ENCODE measurements at places on chromosomes 4 and X. TPM values are rescaled to one million over a fixed set of nuclear protein-coding genes. Genes with fewer than 3 reads are reported as not detected.

DNA sequence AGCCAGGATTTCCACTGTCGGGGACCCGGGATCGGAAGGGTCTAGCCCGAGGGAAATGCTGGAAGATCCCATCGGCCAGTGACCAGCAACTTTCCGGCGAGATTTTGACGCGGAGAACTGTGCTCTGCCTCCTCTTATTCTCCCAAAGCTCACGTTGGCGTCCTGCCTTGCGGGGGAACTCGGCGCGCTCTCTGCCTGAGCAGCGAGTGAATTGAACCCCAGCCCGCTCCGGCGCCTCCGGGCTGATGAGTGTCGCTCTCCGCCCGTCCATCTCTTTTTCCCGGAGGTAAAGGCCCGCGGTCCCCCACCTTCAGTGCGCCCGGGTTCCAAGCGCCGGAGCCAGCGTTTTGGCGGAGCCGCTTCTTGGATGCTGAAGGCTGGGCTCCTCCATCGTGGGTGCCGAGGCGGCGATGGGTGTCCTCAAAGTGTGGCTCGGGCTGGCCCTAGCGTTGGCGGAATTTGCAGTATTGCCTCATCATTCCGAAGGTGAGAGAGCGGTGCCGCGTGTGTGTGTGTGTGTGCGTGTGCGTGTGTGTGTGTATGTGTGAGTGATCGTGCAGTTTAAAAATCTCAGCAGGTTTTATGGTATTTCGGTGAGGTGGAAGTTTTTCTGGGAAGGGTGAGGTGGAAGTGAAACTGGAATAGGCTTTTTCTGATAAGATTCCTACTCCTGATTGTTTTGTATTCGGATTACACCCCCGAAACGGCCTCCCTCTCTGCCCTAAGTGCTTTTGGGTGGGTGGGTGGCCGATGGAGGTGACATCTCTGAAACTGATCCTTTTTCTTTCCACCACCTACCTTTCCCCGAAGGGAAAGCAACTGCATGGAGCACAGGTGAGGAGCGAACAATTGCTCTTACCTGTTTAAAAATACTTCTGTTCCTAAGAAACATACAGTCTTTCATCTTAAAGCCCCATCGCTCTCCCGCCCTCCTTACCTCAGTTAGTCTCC is 752 bp downstream of the FRAS1 start:
- DNase-seq: peak; percentile 33

DNA sequence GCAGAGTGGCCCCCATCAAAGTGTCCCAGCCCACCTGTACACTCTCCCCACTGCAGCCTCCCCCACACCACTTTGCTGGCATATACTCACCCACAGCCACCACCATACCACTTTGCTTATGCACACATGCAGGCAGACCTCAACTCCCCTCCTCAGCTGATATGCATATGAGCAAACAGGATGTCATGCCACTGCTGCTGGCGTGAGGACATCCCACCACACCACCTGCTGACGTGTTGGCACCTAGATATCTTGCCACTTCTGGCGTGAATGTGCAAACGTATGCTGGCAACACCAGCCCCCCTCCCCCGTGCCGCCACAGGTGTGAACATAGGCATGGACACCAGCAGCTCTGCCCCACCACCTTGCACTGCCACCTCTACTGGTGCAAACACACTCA is 22.4 kb upstream of the MAGEA8 start:
- no peak for DNase-seq

RXFP1 gene
- not detected for total RNA-seq

- DNase-seq: no peak
Observed at GRCh38 chr4:181437895-181438294, 805.3 kb upstream of the TENM3 start.

DNA sequence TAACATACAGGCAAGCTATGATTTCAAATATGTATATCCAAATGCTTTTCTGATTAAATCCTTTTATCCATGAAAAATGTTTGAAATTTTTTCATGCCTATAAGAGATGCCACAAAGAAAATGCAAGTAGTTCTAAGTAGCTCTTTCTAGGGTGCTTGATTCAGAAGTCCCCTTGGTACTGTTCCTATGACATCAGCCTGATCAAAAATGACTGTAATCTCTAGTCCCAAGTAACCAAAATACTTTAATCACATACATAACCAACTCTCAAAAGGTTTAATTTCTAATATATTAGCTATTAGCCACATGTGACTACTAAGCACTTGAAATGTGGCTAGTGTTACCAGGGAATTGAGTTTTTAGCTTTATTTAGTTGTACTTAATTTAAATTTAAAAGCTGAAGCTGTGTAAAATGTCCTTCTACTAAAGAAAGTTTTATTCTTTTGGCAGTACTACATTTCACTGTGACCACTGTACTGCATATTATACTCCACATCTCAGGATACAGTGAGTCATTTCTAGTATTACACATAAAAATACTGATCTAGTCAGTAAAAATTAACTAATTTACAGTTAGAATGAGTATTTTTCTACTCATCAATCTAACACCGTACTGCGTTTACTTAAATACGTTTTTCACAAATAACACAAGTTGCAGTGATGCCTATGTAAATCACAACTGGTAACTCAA is 33.9 kb downstream of the FBXW7 start:
- no peak for DNase-seq

GRCh38 chr4:176726803-176727202 is 65.9 kb downstream of the VEGFC start:
- DNase-seq: no peak

DNA sequence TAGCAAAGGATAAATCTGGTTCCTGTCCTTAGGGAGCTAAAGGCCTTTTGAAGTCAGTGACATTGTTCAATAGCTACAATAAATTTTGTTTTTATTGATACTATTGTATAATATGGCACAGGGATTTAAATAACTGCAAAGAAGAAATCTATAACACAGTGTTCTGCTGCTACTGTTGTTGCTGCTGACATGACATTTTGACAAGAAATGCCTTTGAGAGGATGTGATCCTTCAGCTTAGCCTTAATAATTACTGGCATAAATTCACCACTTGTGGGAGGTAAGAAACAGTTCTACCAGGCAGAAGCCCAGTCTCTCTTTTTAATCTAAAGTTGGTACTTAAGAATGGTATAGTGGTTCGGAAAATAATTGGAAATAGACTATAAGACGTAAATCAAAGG is 4.1 kb downstream of the SULT1E1 start:
- DNase-seq: no peak

STPG2 gene
- not detected for total RNA-seq

TMEM35A gene
- total RNA-seq: not detected

MAGEB10 gene
- not detected for total RNA-seq

LARP1B gene
- 13.8 TPM for total RNA-seq

VCX3A gene
- total RNA-seq: not detected

- DNase-seq: no peak
Observed at GRCh38 chr4:35237924-35238323, 1006.4 kb downstream of the ARAP2 start.

DNA sequence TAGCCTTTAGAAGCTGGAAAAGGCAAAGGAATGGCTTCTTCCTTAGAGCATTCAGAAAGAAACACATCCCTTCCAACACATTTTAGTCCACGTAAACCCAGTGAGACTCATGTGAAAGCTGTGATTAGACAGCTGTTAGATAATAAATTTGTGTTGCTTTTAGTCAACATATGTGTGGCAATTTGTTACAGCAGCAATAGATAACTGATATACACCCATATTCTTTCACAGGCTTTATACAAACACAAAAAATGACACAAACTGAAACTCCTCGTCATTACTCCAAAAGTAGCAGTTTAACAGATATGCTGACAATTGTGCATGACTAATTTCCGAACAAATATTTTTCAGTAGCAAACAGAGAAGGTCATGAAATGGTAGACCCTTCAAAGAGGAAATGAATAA is 65.3 kb downstream of the ANTXR2 start:
- no peak for DNase-seq

TLR7 gene
- total RNA-seq: not detected

DNA sequence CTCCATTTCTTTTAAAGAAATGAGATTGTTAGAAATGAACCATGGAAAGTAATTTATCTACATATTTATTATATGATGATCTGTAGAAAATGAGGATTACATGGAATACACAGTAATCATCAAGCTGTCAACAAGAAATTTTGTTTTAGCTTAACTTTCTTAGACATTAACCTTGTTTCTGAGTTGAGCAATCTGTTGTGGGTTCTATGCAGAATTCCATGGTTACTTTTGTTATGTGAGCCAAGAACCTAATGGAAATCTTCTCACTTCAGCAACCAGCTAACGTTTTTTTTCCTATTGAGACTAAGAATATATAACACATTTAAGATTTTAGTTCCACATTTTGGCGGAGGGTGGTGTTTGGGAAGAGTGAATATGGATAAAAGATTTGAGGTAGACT is 136.1 kb upstream of the SLC4A4 start:
- DNase-seq: no peak

BEX1 gene
- not detected for total RNA-seq

FRMD7 gene
- total RNA-seq: not detected

MAGEB1 gene
- not detected for total RNA-seq

SLC2A9 gene
- 0.83 TPM for total RNA-seq

PNMA6F gene
- total RNA-seq: not detected

- no peak for DNase-seq
Observed at GRCh38 chrX:52262195-52262546, 77.5 kb downstream of the MAGED4 start.

TRPC3 gene
- 0.70 TPM for total RNA-seq

COX7B gene
- 227 TPM for total RNA-seq

GRCh38 chr4:136670265-136670664 is 862.0 kb downstream of the PCDH18 start:
- no peak for DNase-seq

DNA sequence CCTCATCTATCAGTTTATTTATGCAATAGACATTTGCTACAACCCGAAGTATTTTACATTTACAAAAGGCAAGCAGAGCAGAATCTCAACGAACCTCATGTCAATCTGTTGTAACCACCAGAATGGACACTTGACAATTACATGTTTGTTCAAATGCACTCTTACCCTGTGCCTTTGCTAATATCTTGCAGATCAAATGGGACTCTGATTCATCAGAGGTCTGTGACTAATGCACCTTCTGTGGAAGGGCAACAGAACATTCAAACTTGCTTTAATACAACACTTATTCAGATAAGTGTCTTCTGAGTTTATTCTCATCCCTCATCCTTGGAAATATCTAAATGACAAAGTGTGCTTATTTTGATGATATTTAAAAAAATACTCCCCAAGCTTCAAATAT is 644.7 kb upstream of the PCDH10 start:
- no peak for DNase-seq

DNA sequence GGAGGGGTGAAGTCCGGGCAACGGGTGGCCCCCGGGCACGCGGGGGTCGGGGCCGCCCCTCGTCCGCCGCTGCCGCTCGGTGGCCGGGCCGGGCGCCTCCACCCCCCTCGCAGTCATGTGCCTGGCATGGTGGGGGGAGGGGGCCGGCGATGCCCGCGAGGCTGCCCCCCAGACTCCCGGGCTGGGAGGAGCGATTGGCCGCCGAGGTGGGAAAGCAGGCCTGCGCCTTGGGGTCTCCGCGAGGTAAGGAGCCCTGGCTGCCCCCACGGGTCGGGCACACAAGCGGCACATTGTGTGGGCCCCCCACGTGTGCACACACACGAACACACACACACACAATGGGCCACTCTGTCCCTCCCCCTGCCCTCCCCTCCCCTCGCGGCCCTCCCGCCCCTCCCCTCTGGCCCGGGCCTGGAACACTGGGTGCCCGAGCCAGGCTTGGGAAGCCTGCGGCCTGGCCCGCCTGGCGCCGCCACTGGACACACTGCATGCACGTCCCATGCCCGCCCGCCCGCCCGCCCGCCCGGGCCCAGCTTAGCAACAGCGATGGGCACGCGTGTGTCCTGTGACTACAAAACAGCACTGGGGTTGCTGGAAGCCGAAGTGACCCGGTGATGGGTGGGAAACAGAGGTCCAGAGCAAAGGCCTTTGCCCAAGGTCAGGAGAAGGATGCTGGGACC is 1.3 kb downstream of the SLC6A8 start:
- no peak for DNase-seq
